ENCODE measurements at places on chromosomes 7 and 10.

DNA sequence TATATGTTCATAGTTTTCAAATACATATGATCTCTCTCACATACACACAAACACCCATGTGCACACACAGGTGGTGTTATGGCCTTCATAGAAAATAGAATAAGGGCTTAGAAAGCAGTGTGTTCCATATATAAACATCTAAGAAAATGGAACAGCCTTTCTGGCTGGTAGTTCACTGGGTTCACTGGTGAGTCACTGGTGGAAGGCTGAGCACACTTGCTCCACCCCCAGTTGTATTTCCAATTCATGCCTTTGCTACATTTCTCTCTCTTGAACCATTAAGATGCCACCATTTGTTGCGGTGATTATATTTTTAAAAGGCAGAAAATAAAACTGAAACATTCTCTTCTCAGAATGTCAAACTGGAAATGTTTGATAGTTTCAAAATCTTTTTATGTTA, 252.1 kb downstream of the GLI3 start:
- no peak for DNase-seq

DNA sequence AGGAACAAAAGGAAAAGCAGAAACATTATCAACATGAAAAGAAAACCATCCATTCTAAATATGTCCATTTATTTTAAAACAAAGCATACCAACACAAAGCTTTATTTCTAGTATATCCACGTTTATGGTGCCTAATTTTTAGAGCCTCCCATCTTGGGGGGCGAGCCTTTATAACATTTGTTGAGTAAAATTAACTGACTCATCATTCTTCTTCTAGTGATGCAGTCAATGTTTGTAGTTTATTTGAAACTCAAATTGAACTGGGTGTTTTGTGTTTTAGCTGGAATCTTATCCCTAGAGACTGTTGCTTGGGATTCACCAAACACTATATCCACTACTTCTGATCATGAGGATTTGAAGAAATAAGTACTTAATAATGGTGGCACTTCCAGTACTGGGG, 366.4 kb upstream of the NPVF start:
- no peak for DNase-seq

- DNase-seq = no peak
Measured at GRCh38 chr7:155227788-155228458, 69.8 kb upstream of the INSIG1 start.

DNA sequence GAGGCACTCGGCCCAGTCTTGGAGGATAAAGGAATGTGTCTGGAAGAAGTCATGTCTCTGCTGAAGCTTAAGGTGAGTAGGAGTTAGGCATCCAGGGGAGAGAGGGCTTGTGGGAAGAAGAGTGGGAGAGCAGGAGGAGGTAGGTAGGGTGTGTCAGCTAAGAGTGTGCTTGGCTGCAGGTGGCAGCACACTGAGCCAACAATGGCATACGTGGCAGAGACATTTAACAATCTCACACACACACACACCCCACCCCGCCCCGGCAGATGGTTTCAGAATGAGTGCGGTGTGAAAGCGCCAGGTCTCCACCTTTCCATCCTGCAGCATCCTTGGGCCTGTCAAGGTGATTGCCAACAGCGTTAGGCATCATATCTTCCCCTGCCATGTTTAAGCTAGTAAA, 11.2 kb upstream of the ARPC1A start:
- no peak for DNase-seq

GRCh38 chr7:142773937-142774744, 3.4 kb downstream of the PRSS2 start:
- no peak for DNase-seq

DNA sequence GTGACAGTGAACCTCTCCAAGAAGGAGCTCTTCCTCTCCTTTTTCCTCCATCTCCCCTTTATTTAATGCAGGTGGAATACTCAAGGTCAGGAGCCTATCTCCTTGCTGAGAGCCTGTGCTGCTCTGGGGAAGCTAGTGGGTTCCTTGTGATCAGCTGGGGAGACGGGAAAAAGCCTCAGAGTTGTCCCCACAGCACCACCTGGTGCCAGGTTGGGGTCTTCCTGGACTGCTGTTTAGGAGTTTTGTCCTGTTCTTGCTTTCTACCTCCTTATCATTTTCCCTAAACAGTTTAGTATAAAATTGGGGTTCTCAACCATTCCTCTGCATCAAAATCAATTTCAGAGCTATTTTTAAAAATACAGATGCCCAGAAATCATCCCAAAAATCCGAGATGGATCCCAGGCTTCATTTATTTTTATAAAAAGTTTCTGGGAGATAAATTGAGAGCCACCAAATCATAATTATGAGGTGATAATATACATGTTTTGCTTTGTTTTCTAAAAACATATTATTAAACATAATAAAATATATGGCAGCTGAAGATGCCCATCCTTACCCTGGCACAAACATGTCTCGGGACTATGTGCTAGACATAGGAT, 44.3 kb downstream of the MACC1 start:
- DNase-seq = no peak

GRCh38 chr7:3732395-3733005, 431.4 kb downstream of the SDK1 start:
- no peak for DNase-seq

GRCh38 chr7:66464059-66464458, 164.6 kb upstream of the KCTD7 start:
- DNase-seq = no peak

- no peak for DNase-seq
Measured at GRCh38 chr10:49370326-49371100, 25.4 kb downstream of the DRGX start.

DNA sequence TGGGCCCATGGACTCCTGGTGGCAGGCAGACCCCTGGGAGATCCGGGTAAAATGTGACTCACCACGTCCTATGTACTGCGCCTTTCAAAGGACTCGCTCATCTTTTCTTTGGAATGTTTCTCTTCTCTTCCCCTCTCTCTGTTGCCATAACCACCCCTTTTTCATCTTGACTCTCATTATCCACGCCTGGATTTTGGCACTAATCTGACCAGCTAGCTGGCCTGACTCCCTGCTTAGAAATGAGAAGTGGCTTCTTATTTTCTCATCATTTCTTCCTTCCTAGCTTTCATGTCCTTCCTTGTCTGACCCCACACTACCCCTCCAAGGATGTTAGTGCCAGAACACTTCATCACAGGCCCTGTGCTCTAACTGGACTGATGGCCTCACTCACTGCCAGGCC, 98.0 kb upstream of the FAM171A1 start:
- no peak for DNase-seq

Data from AG04449 (cell line).